Adrenal gland (tissue), 19 donors: ENCODE measurements at places on chromosomes 3 and 15. TPM values are rescaled to one million over a fixed set of nuclear protein-coding genes. Genes with fewer than 3 reads are reported as not detected.

Gene ALS2CL
- 13.0 TPM for total RNA-seq

Gene NEK4
- total RNA-seq, result 21.3 TPM

Gene XYLB
- total RNA-seq, result 10.1 TPM

Gene CCDC71
- total RNA-seq, result 32.2 TPM

Gene GOLGA6B
- total RNA-seq, result not detected

GRCh38 chr3:41447701-41448100, 248.4 kb downstream of the CTNNB1 start:
- no peaks in the 10 kb centered on the region for H3K27me3 ChIP-seq
- H3K27ac ChIP-seq, result no peak overlapping the region
- DNase-seq, result no peak
- no peak overlapping the region for H3K4me3 ChIP-seq

- no peaks in the 10 kb centered on the region for H3K27me3 ChIP-seq
- no peak overlapping the region for H3K4me3 ChIP-seq
- H3K4me1 ChIP-seq, result no peaks in the 10 kb centered on the region
- H3K36me3 ChIP-seq, result no peaks in the 10 kb centered on the region
Measured at GRCh38 chr3:191649626-191650025, 188.7 kb downstream of the PYDC2 start.

GRCh38 chr15:27101982-27102381, 131.0 kb downstream of the GABRG3 start:
- no peaks in the 10 kb centered on the region for H3K36me3 ChIP-seq
- H3K4me3 ChIP-seq, result no peak overlapping the region
- DNase-seq, result no peak
- H3K27me3 ChIP-seq, result no peaks in the 10 kb centered on the region
- H3K4me1 ChIP-seq, result no peaks in the 10 kb centered on the region

DNA sequence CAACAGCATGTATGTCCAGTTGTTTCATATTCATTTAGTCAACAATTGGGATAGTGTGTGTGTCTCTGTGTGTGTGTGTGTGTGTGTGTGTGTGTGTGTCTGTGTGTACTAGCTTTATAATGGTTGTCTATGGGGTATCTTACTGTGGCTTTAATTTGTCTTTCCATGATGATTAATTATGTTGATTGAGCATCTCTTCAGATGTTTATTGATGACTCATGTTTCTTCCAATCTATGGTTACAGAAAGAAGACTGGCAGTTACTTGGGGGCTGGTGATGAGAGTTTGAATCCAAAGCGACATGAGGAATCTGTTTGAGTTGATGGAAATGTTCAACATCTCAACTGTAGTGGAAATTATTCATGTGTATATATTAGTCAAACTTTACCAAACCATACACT, 440.1 kb downstream of the ZNF385D start:
- no peaks in the 10 kb centered on the region for H3K4me1 ChIP-seq
- H3K36me3 ChIP-seq, result no peaks in the 10 kb centered on the region
- no peak overlapping the region for H3K27ac ChIP-seq
- H3K27me3 ChIP-seq, result no peaks in the 10 kb centered on the region

GRCh38 chr15:89333959-89334509, 590 bp downstream of the POLG start:
- H3K36me3 ChIP-seq, result peaks cover 43% of the 10 kb centered on the region
- DNase-seq, result no peak
- H3K27me3 ChIP-seq, result no peaks in the 10 kb centered on the region
- H3K27ac ChIP-seq, result peak overlapping the region; percentile 91
- H3K4me3 ChIP-seq, result peak overlapping the region; percentile 37

DNA sequence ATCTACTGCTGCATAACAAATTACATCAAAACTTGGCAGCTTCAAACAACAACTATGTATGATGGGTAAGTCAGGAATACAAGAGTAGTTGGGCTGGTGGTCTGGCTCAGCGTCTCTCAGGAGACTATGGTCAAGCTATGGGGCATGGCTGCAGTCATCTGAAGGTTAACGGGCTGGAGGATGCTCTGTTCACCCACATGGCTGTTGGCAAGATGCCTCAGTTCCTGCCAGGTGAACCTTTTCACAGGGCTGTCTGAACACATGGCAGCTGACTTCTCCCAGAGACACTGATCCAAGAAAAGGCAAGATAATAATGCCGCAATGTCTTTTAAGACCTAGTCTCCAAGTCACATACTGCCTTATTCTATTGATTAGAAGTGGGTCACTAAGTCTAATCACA, 63.7 kb downstream of the GPR176 start:
- no peak overlapping the region for H3K4me3 ChIP-seq
- DNase-seq, result no peak
- H3K4me1 ChIP-seq, result no peaks in the 10 kb centered on the region
- no peaks in the 10 kb centered on the region for H3K36me3 ChIP-seq
- no peak overlapping the region for H3K27ac ChIP-seq
